ENCODE measurements at places on chromosomes 3 and 15.

GRCh38 chr15:67253549-67254237 is 768 bp downstream of the AAGAB start:
- no peak for DNase-seq

GRCh38 chr3:14853271-14853951 is 34.6 kb downstream of the FGD5 start:
- no peak for DNase-seq

DNA sequence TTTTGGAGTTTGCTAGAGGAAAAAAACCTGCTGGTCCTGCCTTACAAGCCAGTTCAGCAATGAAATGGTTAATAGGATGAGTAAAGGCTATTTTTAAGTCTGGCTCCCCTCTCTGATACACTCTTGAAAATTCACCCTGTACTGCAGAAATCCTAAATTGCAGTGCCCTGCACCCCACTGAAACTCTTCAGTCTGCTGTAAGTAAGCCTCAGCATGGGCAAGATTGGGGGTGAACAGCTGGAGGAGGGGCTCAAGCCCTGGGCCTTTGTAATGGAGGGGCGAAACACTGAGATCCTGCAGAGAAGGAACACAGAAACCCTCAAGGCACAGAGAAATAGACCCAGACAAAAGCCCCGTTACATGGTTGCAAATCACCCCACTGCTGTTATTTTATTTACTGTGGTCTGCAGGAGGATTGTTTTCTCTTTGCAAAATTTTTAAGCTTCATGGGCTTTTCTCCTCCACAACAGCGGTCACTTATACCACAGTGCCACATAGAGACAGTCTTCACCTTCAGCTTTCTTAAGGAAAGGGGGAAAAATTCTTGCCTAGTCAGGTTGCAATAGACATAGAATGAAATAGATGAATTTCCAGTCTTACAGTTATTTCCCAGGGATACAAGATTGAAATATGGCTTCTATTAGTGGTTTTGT is 45.0 kb downstream of the SOX2 start:
- DNase-seq: no peak

DNA sequence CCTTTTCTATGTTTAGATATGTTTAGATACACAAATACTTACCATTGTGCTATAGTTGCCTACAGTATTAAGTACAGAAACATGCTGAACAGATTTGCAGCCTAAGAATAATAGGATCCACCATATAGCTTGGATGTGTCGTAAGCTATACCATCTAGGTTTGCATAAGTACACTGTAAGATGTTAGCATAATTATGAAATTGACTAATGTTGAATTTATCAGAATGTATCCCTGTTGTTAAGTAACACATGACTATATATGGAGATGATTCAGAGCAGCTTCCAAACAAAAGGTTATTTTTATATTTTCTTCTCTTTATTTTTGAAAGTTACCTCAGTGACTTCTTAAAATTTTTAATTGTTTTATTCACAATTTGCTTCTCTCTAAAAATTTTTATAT is 2.4 kb downstream of the SLC28A2 start:
- no peak for DNase-seq

GRCh38 chr15:44394062-44394461 is 33.4 kb upstream of the CTDSPL2 start:
- DNase-seq: no peak

GRCh38 chr15:78207110-78207458 is 27.3 kb downstream of the ACSBG1 start:
- no peak for DNase-seq

DNA sequence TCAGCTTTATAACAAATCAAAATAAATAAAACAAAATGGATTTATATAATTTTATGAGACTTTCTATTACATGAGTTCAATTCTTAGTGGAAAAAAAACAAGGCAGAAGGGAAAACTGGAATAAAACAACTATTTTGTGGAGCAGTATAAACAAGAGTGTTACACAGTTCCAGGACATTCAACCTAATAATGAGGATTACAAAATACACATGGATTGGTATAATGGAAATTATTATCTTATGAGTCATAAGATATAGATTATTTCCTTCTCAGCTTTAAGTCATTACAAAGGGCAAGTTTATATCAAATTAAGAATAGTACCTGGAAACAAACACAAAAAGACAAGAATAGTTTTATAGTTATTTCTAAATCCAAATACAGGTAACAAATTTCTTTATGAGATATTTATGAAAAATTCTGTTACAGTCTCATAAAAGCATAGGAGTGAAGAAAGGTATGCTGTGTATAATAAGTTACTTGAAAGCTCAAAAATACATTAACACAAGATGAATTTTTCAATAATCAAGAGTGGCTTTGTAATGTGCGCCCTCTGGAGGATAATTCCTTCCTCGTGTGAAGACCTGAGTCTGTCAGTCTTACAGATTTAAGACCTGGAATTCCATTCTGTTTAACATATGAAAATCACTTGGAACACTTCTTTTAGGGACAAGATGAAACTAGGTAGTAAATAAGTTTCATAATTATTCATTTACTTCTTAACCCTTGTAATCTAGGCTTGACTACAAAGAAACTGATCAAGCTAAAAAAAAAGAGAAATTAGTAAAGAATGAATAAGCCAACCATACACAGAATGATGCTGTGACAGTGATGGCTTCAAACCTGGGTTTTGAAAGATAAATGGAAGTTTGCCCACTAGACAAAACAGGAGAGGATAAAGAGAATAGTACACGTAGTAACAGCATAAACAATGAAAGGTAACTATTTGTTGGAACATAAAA is 9.5 kb downstream of the COPS2 start:
- no peak for DNase-seq

DNA sequence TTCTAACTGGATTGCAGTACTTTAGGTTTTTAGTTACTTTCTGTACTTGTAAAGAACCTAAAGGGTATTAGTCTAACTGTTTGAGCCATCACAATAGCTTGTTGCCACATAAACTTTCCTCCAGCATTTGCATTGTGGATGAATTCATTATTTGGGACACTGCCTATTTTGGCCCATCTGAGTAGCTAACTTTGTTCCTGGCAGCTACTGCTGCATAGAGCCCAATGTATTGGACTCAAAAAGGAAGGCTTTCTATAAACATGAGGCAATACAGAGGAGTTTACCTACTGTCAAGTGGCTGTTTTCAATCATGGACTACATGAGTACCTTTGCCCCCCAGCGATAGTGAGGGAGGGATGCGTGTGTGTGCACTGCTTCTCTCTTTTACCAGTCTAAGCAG is 1.9 kb downstream of the ROBO2 start:
- DNase-seq: no peak

- DNase-seq: no peak
These were observed 10.6 kb downstream of the RBMS3 start for GRCh38 chr3:29291260-29291981.

GRCh38 chr15:41983621-41984571 is 11.5 kb upstream of the EHD4 start:
- DNase-seq: no peak

DNA sequence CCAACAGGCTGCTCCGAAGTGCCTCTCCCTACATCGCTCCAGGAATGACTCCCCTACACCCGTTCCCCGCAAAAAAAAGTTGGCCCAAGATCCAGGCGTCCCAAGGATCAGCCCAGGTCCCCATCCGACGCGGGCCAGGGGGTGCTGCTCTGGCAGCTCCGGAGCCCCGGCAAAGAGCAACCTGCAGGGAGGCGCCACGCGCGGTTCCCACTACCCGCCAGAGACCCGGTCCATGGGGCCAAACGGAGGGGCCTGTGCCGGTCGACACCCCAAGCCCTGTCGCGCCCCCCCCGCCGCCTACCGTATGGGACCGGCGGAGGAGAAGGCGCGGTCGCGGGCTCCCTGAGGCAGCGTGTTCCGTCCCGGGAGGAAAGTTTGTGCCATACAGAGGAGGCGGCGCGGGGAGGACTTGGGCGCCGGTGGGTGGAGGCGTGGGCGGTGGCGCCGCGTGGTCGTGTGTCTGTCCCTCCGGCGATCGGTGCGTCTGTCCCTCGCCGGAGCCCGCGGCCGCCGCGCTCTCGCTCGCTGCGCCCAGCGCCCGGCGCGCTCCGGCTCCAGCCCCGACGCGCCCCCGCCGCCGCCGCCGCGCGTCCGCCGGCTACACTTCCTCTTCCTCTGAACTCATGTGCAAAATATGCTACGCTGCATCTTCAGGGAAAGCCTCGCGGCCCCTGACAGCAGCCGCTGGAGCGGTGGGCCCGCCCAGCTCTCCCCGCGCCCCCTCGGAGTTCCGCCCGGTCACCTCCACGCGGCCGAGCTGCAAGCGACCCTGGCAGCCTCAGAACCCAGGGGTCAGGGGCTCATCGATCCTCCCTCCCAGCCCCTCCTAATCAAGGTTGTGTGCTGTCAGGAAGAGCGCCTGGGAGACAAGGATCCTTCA is at the start of gene RFTN1:
TSS of gene RFTN1 (minus strand) at position 559 of the 880 bp plus-strand sequence. CDS start 19,830 bp downstream, outside the sequence.
- no peak for DNase-seq

DNA sequence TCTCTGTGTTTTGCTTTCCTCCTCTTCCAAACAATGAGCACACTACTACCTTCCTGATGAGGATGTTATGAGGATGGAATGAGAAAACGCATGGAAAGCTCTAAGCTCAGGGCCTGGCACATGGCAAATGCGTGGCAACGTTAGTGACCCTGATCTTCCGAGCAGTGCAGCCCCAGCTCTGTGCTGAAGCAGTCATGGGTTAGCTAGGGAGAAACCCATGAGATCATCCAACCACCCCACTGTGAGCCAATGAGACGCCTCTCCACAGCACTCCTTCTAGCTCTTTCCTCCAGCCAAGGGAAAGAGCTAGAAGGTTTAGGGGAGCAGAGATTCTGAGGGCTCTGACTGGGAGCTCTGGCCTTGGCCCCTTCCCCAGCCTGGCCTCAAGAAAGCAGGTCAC is 4.5 kb downstream of the CPN2 start:
- no peak for DNase-seq

GRCh38 chr3:33931512-33931911 is 133.1 kb downstream of the PDCD6IP start:
- DNase-seq: no peak

DNA sequence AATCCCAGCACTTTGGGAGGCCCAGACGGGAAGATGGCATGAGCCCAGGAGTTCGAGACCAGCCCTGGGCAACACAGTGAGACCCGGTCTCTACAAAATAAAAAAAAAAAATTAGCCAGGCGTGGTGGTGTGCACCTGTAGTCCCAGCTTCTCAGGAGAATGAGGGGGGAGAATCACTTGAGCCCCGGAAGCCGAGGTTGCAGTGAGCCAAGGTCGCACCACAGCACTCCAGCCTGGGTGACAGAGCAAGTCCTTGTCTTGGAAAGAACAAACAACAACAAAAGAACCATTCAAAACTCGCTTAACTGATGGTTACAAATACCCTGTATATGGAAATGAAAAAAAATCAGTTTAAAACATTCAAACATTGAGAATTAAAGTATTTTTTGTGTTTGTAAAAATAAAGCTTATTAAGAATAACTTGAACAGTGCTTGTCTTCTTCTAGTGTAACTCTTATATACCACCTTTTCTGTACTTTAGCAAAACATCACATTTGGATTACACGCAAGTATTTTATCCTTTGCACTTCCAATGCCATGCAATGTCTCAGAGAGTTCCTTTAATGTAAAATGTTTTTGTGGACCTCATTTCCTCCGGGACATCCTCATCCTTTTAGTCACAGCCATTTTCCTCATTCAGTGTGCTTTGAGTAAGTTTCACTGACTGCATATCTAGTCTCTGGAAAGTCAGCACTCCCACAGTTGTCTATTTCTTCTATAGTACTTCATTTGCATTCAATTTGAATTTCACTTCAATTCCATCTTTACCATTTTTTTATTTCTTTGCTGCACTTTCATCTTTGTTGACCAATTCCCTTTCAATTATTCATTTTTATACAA is 113.0 kb upstream of the GOLGA8J start:
- no peak for DNase-seq

GRCh38 chr15:39942753-39943150 is 8.8 kb downstream of the EIF2AK4 start:
- no peak for DNase-seq

DNA sequence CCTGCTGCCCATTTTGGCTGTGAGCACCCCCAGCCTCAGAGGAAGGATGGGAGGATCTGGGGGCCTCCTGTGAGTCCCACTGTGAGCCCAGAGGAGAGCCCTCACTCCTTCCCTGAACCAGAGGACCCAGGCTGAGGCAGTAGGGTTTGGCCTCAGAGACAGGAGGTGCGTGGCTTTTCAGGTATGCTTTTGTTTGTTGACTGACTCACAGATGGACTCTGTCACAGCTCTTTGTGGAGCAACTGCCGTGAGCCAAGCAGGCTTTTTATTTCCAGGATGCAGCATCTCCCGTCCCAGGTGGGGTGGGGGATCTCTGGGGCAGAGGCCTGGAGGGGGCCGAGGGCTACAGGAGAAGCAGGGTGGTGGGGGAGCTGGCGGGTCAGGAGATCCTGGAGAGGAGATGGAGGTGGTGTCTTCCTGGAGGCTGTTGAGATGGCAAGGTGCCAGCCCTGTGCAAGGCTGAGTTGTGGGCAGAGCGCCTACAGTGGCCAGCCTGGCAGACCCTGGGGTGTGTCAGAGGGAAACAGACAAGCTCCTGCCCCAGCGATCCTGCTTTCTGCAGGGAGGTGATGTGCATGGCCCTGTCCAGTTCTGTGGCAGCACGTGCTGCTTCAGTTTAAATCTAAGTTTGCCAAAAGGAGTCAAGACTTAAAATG is 24.0 kb downstream of the PLXNA1 start:
- no peak for DNase-seq

- no peak for DNase-seq
These were observed 61.2 kb upstream of the FLNB start for GRCh38 chr3:57946970-57947381.

DNA sequence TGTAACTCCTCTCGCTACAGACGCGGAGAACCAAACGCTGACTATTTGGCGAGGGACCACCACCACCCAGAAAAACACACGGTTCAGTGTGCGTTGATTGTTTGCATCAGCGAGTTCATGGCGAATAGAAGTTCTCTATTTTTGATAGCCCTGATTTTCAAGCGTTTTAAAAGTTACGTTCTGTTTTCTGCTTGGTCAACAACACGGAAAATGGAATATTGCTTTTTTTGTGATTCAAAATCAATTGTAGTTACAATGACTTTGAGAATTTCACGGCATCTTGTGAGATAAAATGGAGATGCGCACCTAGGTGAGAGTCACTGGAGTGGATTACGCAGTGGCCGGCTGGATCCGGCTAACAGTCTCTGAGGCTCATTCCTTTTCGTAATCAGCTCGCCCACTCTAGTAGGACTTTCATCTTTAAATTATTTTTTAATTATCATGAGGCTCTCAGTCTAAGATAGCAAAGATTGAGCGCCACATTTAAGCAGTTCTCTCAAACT is 54.8 kb downstream of the CCDC54 start:
- no peak for DNase-seq

- DNase-seq: no peak
These were observed 133.6 kb downstream of the CD47 start for GRCh38 chr3:107956991-107957900.

- no peak for DNase-seq
These were observed 74.9 kb upstream of the NR2F2 start for GRCh38 chr15:96255599-96255998.

DNA sequence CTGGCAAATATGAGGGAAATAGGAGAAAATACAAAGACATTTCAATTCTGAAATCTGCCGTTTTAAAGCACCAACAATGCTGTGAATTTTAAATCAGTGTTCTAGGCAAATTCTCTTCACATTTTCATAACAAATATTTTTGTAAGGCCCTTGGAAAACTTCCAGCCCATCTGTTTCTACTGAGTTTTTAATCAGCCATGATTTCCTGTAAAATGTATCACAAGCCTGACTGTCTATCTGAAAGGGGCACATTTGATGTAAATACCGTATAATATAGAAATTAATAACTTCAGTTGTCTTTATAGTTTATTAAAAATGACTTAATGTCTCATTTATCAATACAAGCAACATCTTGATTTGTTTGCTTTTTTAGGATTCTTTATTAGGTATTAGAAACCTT is 454.7 kb downstream of the PYDC2 start:
- no peak for DNase-seq

- DNase-seq: no peak
These were observed 114.1 kb upstream of the CFAP20DC start for GRCh38 chr3:59163953-59164352.

GRCh38 chr3:63279005-63279841 is 1.1 kb downstream of the SYNPR start:
- no peak for DNase-seq

Data from stimulated activated CD4-positive, alpha-beta T cell treated with anti-CD3 and anti-CD28 coated beads, Interleukin-1b, Interleukin-23, amount 100 ng/mL, for 1 hour (primary cell).